Dermis blood vessel endothelial cell (primary cell): ENCODE measurements at places on chromosomes 3 and 15. TPM values are rescaled to one million over a fixed set of nuclear protein-coding genes. Genes with fewer than 3 reads are reported as not detected.

SLCO3A1 gene
- 0.47 and 1.2 TPM in 2 replicates for total RNA-seq

NXPE3 gene
- total RNA-seq: 5.1 and 13.5 TPM in 2 replicates

EAF2 gene
- total RNA-seq: 0.93 and 1.5 TPM in 2 replicates

ALPK3 gene
- 38.8 and 64.6 TPM in 2 replicates for total RNA-seq

DIPK2A gene
- 14.1 and 41.5 TPM in 2 replicates for total RNA-seq

GUCA1C gene
- 0.19 TPM in 1 of 2 replicates, not detected in the other for total RNA-seq

GOLGA8R gene
- total RNA-seq: 0.37 and 1.0 TPM in 2 replicates

PRR20G gene
- total RNA-seq: not detected in 2 replicates

HYKK gene
- 1.8 and 3.4 TPM in 2 replicates for total RNA-seq

STRIT1 gene
- not detected in 2 replicates for total RNA-seq

SPINK8 gene
- not detected in 2 replicates for total RNA-seq
